ENCODE measurements at places on chromosomes 2 and 18. TPM values are rescaled to one million over a fixed set of nuclear protein-coding genes. Genes with fewer than 3 reads are reported as not detected.

The UPP2 gene
- not detected for total RNA-seq

The ITGA6 gene
- 80.4 TPM for total RNA-seq

The KIF1A gene
- total RNA-seq = 0.40 TPM

The UGT1A6 gene
- 13.5 TPM for total RNA-seq

The GPR75 gene
- total RNA-seq = 7.4 TPM

The MYOM1 gene
- total RNA-seq = 8.3 TPM

The NTSR2 gene
- not detected for total RNA-seq

The IL18RAP gene
- 9.0 TPM for total RNA-seq

- no peak for DNase-seq
- H3K4me1 ChIP-seq = no peaks in the 10 kb centered on the region
- H3K27me3 ChIP-seq = no peaks in the 10 kb centered on the region
- H3K4me3 ChIP-seq = no peak overlapping the region
Observed at GRCh38 chr2:76312236-76312635, 601.5 kb upstream of the GCFC2 start.

GRCh38 chr2:147531269-147531668 is 313.6 kb upstream of the ACVR2A start:
- no peak overlapping the region for H3K27ac ChIP-seq
- no peaks in the 10 kb centered on the region for H3K27me3 ChIP-seq
- H3K36me3 ChIP-seq = no peaks in the 10 kb centered on the region
- H3K4me3 ChIP-seq = no peak overlapping the region
- DNase-seq = no peak
- no peaks in the 10 kb centered on the region for H3K4me1 ChIP-seq

- no peaks in the 10 kb centered on the region for H3K27me3 ChIP-seq
- peak overlapping the region; percentile 72 for H3K27ac ChIP-seq
- DNase-seq = no peak
- no peak overlapping the region for H3K4me3 ChIP-seq
- peaks cover 23% of the 10 kb centered on the region for H3K4me1 ChIP-seq
Observed at GRCh38 chr2:145752091-145752806, 1232.3 kb upstream of the ZEB2 start.

DNA sequence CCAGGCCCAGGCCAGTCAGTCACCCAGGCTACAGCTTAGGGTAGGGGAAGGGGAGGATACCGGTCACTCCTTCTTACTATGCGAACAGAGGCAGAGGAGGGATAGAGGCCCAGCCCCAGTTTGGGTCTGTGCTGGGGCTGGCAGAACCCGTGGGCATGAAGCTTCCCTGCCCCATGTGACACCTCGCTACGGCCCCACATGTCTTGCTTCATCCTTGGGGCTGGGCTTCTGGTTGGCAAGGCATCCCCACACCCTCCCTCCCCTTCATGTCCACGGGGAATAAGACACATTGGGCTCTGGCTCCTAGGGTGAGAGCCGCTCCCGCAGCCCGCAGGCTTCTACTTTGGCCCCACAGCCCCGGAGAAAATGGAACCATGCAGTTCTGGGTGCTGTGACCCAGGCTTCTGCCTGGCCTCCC is 32.4 kb downstream of the HS1BP3 start:
- H3K4me3 ChIP-seq = no peak overlapping the region
- H3K27ac ChIP-seq = peak overlapping the region; percentile 91
- peaks cover 51% of the 10 kb centered on the region for H3K4me1 ChIP-seq
- DNase-seq = peak; percentile 41
- no peaks in the 10 kb centered on the region for H3K27me3 ChIP-seq
- no peaks in the 10 kb centered on the region for H3K36me3 ChIP-seq

DNA sequence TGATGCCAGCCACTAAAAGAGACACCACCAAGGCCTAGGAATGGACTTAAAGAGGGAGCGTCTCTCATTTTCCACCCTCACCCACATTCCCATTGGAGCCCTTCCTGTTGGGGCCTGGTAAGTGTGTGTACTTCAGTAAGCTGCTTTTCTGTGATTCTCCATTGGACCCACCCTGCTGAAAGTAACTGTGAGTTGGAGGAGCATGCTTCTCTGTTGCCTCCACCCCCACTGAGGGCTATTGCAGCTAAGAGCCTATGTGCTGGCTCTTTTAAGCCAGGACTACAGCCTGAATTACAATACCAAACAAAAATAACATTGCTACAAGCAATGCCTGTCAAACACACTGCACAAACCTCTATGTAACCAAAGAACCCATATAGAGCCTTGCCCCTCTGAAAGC is 81.1 kb downstream of the TRABD2A start:
- H3K27me3 ChIP-seq = no peaks in the 10 kb centered on the region
- H3K4me3 ChIP-seq = no peak overlapping the region

DNA sequence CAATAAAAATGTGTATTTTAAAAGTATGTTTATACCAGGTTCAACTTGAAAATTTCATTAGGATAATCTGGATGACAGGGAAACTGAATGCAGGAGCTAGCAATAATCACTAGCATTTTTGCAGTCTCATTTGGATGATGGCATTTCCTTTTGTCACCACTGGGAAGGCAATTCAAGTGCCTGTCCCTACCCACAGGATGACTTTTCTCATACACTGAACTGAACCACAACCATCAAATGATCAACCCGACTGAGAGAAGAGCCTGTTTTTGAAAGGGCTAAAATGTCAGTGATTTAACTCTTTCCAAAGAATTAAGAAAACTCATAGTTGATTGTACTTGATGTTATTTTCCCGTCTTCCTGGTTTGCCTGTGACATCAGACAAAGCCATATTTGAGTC is 115.0 kb downstream of the FAM124B start:
- H3K4me3 ChIP-seq = no peak overlapping the region
- no peaks in the 10 kb centered on the region for H3K36me3 ChIP-seq
- peaks cover 11% of the 10 kb centered on the region for H3K27me3 ChIP-seq
- H3K27ac ChIP-seq = no peak overlapping the region
- no peak for DNase-seq
- no peaks in the 10 kb centered on the region for H3K4me1 ChIP-seq

DNA sequence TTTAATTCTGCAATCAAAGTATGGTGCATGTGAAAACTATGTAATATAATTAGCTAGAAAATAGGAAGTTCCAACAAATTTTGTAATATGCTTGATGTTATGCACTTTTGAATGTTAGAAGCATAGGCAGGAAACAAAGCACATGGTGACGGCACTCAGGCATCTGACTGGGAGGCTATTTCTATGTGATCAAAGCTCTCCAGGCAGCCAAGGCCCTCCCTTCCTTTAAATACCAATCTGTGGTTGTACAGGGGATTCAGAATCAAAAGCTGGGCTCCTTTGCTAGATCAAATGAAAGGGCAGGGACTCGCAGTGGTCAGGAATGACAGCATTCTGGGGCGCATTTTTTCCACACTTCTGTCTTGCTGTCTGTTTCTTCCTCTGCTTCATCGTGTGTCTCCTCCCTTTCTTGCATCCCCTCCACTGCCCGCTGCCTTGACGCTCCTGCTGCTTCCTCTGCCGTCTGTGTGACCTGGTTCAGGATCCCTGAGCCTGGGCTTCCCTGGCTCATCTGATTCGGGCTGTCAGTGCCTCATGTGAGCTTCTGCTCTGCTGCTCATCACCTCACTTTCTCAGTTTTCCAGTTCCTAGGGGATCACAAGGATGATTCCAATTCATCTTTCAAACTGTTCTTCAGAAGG is 30.9 kb downstream of the TMEM182 start:
- no peak overlapping the region for H3K27ac ChIP-seq
- H3K4me1 ChIP-seq = no peaks in the 10 kb centered on the region
- H3K36me3 ChIP-seq = no peaks in the 10 kb centered on the region
- no peak for DNase-seq
- H3K4me3 ChIP-seq = no peak overlapping the region

- no peaks in the 10 kb centered on the region for H3K4me1 ChIP-seq
- no peak overlapping the region for H3K27ac ChIP-seq
- no peaks in the 10 kb centered on the region for H3K36me3 ChIP-seq
- no peak overlapping the region for H3K4me3 ChIP-seq
- DNase-seq = no peak
- no peaks in the 10 kb centered on the region for H3K27me3 ChIP-seq
Observed at GRCh38 chr2:121049950-121050585, 234.9 kb downstream of the TFCP2L1 start.

GRCh38 chr2:239612133-239612532 is 211.3 kb upstream of the HDAC4 start:
- no peaks in the 10 kb centered on the region for H3K36me3 ChIP-seq
- no peak overlapping the region for H3K4me3 ChIP-seq
- no peaks in the 10 kb centered on the region for H3K27me3 ChIP-seq
- H3K4me1 ChIP-seq = no peaks in the 10 kb centered on the region
- H3K27ac ChIP-seq = no peak overlapping the region

- H3K4me1 ChIP-seq = no peaks in the 10 kb centered on the region
- no peaks in the 10 kb centered on the region for H3K36me3 ChIP-seq
- no peak overlapping the region for H3K4me3 ChIP-seq
- no peaks in the 10 kb centered on the region for H3K27me3 ChIP-seq
- DNase-seq = no peak
Observed at GRCh38 chr2:148967056-148967455, 71.4 kb upstream of the LYPD6B start.

- no peak overlapping the region for H3K4me3 ChIP-seq
- no peaks in the 10 kb centered on the region for H3K36me3 ChIP-seq
- H3K27ac ChIP-seq = no peak overlapping the region
- DNase-seq = no peak
Observed at GRCh38 chr2:141943918-141944317, 186.9 kb downstream of the LRP1B start.

DNA sequence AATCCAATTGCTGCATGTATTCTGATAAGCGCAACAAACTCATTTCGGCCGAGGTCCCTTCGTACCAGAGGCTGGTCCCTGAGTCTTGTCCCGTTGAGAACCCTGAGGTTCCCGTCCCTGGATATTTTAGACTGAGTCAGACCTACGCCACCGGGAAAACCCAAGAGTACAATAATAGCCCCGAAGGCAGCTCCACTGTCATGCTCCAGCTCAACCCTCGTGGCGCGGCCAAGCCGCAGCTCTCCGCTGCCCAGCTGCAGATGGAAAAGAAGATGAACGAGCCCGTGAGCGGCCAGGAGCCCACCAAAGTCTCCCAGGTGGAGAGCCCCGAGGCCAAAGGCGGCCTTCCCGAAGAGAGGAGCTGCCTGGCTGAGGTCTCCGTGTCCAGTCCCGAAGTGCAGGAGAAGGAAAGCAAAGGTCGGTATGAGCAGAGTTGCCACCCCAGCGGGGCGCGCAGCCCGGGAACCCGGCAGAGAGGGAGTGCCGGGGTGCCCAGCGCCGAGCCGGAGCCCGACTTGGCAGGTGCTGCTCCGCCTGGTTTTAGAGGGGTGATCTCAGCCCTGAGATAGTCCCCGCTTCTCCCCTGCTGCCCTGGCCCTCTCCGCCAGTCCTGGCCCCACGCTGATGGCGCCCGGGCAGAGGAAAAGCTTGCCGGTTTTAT is 714 bp downstream of the HOXD10 start:
- H3K36me3 ChIP-seq = no peaks in the 10 kb centered on the region
- H3K27ac ChIP-seq = peak overlapping the region; percentile 59
- peaks cover 100% of the 10 kb centered on the region for H3K27me3 ChIP-seq
- H3K4me3 ChIP-seq = peak overlapping the region; percentile 8

- no peak for DNase-seq
- no peaks in the 10 kb centered on the region for H3K4me1 ChIP-seq
- H3K27me3 ChIP-seq = no peaks in the 10 kb centered on the region
- H3K4me3 ChIP-seq = no peak overlapping the region
- no peaks in the 10 kb centered on the region for H3K36me3 ChIP-seq
Observed at GRCh38 chr2:143157418-143157817, 28.2 kb downstream of the ARHGAP15 start.

GRCh38 chr2:126831234-126832005 is 67.3 kb upstream of the TEX51 start:
- H3K27ac ChIP-seq = no peak overlapping the region
- no peaks in the 10 kb centered on the region for H3K36me3 ChIP-seq
- DNase-seq = no peak
- H3K4me1 ChIP-seq = no peaks in the 10 kb centered on the region
- no peak overlapping the region for H3K4me3 ChIP-seq

DNA sequence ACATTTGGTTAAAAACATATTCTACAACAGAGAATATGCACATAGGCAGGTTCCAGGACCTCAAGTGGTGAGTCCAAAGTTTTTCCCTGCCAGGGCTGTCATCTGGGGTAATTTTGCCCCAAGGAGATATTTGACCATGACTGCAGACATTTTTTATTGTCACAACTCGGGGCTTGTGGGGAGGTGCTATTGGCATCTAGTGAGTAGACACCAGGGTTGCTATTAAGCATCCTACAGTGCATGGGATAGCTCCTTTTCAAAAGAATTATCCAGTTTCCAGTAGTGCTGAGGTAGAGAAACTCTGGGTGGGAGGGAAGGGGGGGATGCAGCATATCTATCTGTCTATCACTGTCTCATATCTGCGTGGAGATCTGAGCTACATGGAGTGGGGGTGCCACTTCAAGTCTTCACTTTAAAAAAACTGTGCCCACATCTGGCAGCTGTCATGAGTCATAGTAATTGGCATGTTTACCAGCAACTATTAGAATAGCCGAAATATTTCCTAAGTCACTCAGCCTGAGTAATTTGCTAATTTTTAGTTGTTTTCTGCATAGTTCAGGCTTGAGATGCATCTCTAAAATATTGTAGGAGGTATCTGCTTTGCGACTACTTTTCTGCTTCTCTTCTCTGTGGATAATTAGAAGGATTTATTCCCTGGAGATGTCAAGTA is 254.0 kb upstream of the RBMS1 start:
- no peak overlapping the region for H3K27ac ChIP-seq
- H3K36me3 ChIP-seq = no peaks in the 10 kb centered on the region
- no peak for DNase-seq
- no peaks in the 10 kb centered on the region for H3K4me1 ChIP-seq
- H3K27me3 ChIP-seq = no peaks in the 10 kb centered on the region
- no peak overlapping the region for H3K4me3 ChIP-seq

DNA sequence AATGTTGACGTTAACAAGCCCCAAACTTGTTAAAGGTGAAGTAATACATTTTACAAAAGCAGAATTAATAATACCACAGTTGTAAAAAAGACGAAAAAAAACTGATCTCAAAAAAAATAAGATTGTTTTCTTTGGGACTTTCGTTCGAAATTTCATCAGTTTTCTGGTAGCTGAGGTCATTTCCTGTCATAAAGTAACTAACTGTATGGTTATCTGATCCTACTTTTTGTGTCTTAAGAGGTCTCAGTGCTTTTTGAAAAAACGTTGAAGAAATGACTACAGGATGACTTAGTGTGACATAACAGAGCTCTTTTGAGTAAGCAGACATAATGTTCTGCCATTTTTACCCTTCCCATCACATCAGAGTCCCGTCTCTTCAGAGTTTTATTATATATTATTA is 79.3 kb downstream of the BIRC6 start:
- no peak overlapping the region for H3K4me3 ChIP-seq
- no peaks in the 10 kb centered on the region for H3K36me3 ChIP-seq
- DNase-seq = no peak

GRCh38 chr2:169979025-169979424 is 151.8 kb downstream of the UBR3 start:
- H3K4me3 ChIP-seq = no peak overlapping the region
- no peak for DNase-seq
- H3K27me3 ChIP-seq = no peaks in the 10 kb centered on the region
- H3K36me3 ChIP-seq = peaks cover 6% of the 10 kb centered on the region
- no peak overlapping the region for H3K27ac ChIP-seq

GRCh38 chr2:199946836-199947235 is 8.5 kb downstream of the TYW5 start:
- peaks cover 18% of the 10 kb centered on the region for H3K36me3 ChIP-seq
- DNase-seq = no peak
- no peaks in the 10 kb centered on the region for H3K27me3 ChIP-seq
- no peak overlapping the region for H3K4me3 ChIP-seq
- H3K27ac ChIP-seq = no peak overlapping the region

GRCh38 chr2:150147889-150148683 is 339.4 kb downstream of the RND3 start:
- H3K27ac ChIP-seq = no peak overlapping the region
- DNase-seq = no peak
- H3K4me3 ChIP-seq = no peak overlapping the region
- no peaks in the 10 kb centered on the region for H3K27me3 ChIP-seq
- no peaks in the 10 kb centered on the region for H3K4me1 ChIP-seq

Measured in transverse colon (tissue), 4 donors.